NB4 (cell line): ENCODE measurements at places on chromosomes 12 and 14.

- no peak for DNase-seq
Observed at GRCh38 chr12:52754135-52754534, 23.0 kb downstream of the KRT76 start.

DNA sequence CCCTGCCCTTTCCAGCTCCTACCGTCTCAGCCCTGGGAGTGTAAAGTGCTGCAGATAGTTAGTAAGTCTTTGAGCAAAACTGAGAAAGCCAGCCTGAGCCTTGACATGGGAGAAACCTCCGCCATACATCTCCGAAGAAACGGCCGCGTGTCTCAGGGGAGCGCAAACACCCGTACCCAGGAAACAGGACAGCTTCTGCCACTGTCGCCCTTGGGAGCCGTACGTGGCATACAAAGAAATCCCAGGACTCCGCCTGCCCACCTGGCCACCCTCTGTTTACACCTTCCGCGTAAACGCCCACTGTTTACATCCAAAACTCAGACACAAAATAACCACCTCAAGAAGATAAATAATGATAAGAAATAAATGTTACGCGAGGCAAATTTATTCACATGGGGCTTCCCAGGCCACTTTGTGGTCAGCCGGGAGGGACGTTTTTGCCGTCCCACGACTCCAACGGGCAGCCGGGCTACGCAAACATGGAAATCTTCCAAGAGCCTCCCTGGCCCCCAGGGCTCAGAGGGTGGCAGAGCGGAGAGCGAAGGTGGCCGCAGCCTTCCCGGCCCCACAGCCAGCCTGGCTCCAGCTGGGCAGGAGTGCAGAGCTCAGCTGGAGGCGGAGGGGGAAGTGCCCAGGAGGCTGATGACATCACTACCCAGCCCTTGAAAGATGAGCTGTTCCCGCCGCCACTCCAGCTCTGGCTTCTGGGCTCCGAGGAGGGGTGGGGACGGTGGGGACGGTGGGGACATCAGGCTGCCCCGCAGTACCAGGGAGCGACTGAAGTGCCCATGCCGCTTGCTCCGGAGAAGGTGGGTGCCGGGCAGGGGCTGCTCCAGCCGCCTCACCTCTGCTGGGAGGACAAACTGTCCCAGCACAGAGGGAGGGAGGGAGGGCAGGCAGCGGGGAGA is at the start of gene BDKRB2:
TSS of gene BDKRB2 (plus strand) at position 689 of the 908 bp plus-strand sequence. CDS start 32,269 bp downstream, outside the sequence.
- peak; percentile 73 for DNase-seq

GRCh38 chr12:12810553-12811021 is 2.6 kb upstream of the DDX47 start:
- DNase-seq = no peak

DNA sequence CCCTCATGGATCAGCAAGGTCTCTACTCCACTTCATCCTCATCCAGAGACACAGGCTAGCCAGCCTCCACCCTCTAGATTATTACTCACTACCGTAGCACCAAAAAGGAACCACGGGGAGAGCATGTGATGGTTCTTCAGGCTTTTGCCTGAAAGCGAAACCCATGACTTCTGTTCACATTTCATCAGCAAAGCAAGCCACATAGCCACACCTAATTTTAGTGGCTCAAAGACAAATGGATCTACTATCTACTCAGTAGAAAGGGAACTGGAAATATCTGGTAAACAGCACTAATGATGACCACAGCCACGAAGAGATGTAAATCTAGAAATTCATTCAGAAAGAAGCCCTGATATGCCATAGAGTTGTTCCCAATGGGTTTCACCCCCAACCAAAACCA is 51.4 kb downstream of the VCPKMT start:
- peak; percentile 58 for DNase-seq

DNA sequence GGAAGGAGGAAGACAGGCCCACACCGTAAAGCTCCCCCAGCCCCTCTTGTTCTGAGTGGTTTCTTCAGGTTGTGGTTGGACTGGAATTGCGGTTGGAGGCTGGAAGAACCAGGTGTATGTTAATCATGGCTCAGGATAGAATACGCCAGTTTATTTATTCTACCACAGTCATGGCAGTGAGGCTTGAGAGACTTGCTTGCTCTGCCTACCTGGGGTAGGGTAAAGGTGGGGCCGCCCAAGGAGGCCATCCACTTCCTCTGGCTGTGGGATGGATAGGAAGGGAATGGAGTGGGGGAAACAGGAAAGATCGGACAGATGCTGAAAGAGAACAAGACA is 8.1 kb downstream of the SHMT2 start:
- DNase-seq = no peak

GRCh38 chr14:80358112-80358511 is 146.8 kb upstream of the DIO2 start:
- no peak for DNase-seq

GRCh38 chr12:106282457-106283097 is 20.0 kb upstream of the TCP11L2 start:
- peak; percentile 69 for DNase-seq

DNA sequence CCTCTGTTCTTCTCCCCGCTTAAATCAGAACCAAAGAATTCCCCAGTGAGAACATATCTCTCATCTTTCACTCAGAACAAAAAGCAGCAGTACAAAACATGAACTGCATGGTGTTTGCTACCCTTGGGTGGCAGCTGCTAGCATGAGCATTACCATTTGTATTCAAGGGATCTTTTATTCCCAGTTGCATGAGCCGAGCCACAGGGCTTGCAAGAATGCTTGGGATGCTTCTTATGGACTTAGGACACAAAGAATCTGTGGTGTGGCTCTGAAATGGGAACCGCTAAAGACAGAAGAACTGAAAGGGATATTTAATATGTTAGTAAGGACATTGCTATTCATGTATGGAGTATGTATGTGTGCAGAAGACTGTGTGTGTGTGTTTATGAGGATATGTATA is 190.6 kb downstream of the TMX1 start:
- DNase-seq = no peak

DNA sequence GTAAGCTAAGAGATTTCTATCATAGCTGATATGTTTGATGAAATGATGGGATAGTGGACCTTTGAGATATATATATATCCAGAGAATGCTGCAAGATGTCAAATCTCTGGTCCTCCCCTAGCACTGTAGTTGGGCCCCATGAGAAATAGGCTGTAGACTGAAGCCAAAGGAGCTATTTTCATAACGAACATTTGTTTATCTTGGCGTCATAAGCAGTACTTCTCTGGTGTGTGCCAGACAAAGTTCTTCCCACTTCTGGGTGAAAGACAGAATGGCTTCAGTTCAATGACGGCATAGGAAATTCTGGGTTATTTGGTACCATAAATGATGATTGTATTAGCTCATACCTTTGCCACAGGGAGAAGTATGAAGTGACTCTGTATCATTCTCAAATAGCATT is 534.3 kb downstream of the SOX5 start:
- DNase-seq = no peak

DNA sequence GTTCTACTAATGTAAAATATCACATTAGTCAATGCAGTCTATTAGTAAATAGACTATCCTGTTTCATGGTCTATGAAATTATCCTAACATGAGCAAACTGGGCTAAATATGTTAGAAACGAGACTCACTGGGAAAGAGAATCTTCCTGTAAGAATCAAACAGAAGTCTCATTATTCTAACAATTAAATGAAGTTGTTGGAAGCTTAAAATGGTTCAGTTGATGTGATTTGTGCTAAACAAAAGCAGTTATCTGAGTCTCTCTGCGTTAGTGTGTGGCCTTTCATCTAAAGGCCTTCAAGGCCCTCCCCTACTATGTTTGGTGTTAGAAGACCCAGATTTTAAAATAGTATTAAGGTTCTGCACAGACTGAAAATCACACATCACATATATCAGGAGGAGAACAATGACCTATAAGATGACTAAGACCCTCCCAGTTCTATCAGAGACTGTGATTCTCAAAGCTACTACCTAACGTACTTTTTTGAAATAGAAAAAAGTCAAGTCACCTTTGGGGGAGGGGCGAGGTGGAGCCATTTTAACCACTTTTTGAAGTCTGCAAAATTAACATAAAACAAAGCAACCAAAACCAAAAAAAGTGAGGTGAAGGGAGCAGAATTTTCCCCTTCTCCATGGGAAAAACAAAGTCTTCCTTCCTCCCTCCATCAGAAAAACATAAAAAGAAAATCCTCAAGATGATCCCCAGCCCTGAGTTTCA is 82.3 kb downstream of the DENND5B start:
- no peak for DNase-seq

DNA sequence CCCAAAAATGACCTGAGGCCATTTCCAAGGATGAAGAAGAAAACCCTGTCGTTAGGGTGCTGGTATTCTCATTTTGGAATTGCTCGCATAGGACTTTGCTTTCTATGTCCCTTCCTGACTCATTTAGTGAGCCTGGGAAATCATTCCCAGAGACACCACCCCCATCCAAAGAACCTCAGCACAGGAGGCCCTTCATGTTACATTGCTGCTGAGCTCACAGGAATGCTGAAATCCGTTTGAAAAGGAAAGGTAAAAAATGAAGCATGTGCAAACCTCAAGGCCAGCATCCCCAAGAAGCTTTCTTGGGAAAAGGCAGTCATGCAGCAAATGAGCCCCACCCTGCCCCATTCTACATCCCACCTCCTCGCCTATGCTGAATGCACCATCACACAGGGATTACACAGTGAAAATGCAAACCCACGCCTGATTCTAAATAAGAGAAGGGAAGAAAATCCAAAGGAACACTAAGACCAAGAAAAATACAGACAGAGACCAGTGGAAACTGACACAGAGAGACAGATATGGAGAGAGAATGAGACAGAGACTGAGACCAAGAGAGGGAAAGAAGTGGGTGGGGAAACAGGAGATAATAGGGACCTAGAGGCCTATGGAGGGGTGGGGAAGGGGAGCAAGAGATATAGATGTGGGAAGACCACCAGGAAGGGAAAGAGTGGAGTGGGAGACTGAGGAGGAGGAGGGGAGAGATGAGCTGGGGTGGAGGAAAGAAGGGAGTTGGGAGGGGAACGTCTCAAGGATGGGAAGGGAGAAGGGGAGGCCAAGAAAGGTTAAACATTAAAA is 33.5 kb downstream of the NIN start:
- no peak for DNase-seq

DNA sequence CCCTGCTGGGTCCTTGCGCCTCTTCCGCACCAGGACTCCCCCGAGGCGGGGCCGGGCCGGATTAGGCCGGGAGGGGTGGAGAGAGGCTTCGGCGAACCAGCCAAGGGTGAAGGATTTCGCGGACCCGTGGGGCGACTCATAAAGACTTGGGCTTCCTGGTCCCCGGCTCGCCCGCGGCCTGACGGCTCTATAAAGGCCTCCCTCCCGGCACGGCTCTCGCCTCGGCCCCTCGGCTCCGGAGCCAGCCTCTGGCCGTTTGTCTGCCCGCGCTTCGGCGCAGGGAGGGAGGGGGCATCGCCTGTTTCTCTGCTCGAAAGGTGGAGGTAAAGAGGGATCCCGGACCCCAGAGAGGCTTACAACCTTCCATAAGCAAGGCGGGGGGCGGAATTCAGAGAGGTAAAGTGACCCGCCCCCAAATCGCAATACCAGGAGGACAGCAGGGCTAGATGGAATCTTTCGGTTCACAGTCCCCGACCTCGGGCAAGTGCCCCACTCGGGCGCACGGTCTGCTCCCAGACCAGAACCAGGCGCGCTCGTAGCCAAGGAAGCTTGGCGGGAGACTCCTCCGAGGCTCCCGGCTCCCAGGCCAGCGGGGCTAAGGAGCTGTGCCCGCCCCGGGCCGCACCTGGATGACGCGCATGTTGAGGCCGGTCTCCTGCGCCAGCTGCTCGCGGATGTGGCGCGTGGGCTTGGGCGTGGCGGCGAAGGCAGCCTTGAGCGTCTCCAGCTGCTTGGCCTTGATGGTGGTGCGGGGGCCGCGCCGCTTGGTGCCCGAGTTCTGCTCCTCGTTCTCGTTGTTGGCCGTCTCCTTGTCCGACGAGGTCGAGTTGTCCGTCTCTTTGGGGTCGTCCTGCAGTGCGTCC is 3.9 kb downstream of the LHX5 start:
- no peak for DNase-seq

DNA sequence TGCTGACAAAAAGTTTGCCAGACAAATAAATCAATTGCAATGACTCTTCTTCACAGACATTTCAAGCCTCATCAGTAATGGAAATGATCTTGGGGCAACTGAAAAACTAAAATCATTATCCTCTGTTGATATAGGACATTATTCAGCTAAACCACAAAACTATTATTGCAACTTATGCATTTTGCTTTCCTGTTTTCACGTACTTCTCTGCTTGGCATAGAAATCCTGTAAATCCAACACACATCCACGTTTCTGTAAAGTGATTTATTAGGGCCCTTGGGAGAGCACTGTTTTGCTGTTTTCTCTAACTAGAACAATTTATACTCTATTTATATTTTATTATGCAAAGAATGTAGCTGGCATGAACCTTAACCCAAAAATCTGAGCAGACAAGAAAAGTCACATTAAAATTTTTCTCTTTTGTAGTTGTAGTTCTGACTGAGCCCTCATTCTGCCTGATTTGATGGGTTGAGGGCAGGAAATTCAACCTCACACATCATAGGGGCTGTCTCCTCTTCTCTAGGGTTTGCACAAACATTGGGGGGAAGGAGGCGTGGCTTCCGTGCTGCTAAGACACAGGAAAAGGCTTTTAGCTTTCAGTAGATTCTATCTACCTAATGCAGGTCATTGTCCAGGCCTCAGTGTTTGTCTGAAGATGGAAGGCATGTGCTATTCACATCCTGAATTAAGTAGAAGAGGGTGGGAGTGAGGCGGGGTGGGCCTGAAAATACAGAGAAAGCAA is 11.5 kb upstream of the NUP107 start:
- peak; percentile 28 for DNase-seq

DNA sequence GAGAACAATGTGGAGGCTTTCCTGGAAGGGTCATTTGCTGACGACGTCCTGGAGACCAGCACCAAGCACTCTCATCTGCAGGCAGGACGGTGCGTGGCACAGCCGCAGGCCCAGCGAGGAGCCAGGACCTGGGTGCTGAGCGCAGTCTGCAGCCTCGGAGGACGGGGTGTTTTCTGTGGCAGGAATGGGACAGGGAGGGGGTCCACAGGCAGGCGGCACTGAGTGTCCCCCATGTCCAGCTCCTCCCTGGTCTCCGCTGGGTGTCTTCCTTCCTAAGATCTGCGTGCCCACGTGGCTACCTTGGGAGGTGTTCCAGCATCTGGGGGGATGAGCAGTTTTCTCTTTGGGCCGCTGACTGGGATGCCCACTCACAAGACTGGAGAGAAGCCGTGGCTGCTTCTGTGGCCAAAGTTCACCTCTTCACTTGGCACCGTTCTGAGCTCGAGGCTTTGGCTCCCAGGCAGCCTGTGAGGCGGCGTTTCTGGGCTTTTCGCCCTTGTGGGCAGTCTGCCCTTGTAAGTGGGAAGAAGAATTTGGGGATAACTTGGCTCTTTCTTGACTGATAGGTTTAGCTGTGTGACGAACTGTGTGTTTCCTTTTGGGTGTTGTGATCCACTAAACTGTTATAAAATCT is 72.2 kb downstream of the NOC4L start:
- no peak for DNase-seq

DNA sequence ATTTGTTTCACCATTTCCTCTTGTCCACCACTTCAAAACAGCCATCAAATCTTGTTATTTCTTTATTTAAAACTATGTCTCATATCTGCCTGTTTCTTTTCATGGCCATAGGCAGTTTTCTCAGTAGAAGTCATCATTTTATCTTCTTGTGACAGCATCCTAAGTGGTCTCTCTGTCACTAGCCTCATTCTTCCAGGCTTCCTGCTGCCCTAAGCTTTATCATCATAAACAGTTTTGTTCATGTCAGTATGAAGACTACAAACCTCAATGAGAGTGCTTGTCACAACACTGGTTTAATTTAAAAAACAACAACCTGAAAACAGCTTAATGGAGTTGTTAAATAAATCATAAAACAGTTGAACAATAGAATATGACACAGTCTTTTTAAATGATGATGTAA is 387.8 kb upstream of the RPL10L start:
- no peak for DNase-seq
